ENCODE measurements at places on chromosomes 2 and 18. TPM values are rescaled to one million over a fixed set of nuclear protein-coding genes. Genes with fewer than 3 reads are reported as not detected.

The NT5DC4 gene
- not detected for total RNA-seq

The POTEE gene
- total RNA-seq: 0.27 TPM

The SNED1 gene
- 7.0 TPM for total RNA-seq

The FAM124B gene
- 1.4 TPM for total RNA-seq

The CRYGD gene
- not detected for total RNA-seq

The OTOS gene
- not detected for total RNA-seq

The ATP8B1 gene
- total RNA-seq: 406 TPM

The PXDN gene
- total RNA-seq: 9.3 TPM

The CCDC150 gene
- total RNA-seq: 5.3 TPM

The SGPP2 gene
- 101 TPM for total RNA-seq

The LOXL3 gene
- total RNA-seq: 6.9 TPM

The MC2R gene
- total RNA-seq: not detected

The KCNK3 gene
- total RNA-seq: 11.0 TPM

The SLC19A3 gene
- total RNA-seq: 28.8 TPM

The EGR4 gene
- not detected for total RNA-seq

The KLHL29 gene
- total RNA-seq: 5.5 TPM
